WTC11 (cell line): ENCODE measurements at places on chromosomes 12 and 14. TPM values are rescaled to one million over a fixed set of nuclear protein-coding genes. Genes with fewer than 3 reads are reported as not detected.

ANKS1B gene
- total RNA-seq: 5.4 to 6.7 TPM (median 5.8 TPM) in 3 replicates

GRCh38 chr14:81435391-81436295 is 35.5 kb upstream of the STON2 start:
- DNase-seq: peak; percentile 66
- H3K27me3 ChIP-seq: peaks cover 31% of the 10 kb centered on the region
- H3K4me1 ChIP-seq: peaks cover 50% of the 10 kb centered on the region
- H3K27ac ChIP-seq: peak overlapping the region; percentile 69; the same call in 1 of the 2 replicates

DNA sequence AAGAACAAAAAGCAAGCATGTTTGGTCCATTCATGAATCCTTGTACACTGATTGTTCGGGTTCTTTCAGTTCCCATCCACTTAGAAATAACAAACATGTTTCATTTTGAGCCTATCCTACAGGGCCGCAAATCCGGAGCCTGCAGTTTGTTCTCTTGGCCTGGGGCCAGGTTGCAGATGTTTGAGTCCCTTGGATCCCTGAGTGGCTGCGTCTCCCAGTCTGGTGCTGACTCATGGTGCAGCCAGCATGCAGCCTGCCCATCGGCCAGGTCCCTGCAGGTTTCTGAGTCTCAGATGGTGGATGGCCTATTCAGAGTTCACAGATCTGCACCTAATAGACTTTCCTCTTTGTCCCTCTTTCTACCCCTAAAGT is 1.9 kb upstream of the DYNC1H1 start:
- H3K36me3 ChIP-seq: no peaks in the 10 kb centered on the region
- no peak for DNase-seq
- no peak overlapping the region for H3K27ac ChIP-seq
- peaks cover 30% of the 10 kb centered on the region for H3K4me1 ChIP-seq
- no peak overlapping the region for H3K4me3 ChIP-seq
- peaks cover 39% of the 10 kb centered on the region for H3K27me3 ChIP-seq

GRCh38 chr12:29241821-29242591 is 92.9 kb downstream of the FAR2 start:
- no peak for DNase-seq
- H3K27ac ChIP-seq: peak overlapping the region; percentile 17; the same call in 1 of the 2 replicates

PPP1R36 gene
- 0.55 to 0.70 TPM (median 0.64 TPM) in 3 replicates for total RNA-seq

DNA sequence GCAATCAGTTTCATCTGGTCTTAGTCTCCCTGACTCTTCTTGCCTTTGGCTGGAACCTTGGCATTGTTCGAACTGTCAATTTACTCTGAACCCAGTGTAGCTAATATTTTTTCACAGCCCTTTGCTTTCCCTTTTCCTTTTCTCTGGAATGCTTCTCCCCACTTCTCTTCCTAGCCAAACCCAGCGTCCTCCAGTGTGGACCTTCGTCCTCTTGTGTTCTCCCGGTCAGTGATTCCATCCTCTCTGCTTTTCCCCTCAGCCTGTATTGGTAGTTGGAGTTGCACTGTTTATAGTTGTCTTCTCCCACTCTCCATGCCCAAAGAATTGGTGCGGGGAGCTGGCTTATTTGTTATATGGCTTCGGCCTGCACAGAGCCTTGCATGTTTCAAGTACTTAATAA is 9.4 kb downstream of the ACVR1B start:
- no peaks in the 10 kb centered on the region for H3K27me3 ChIP-seq
- DNase-seq: no peak
- peaks cover 6% of the 10 kb centered on the region for H3K36me3 ChIP-seq
- no peak overlapping the region for H3K27ac ChIP-seq

- peaks cover 8% of the 10 kb centered on the region for H3K4me1 ChIP-seq
- DNase-seq: no peak
- no peak overlapping the region for H3K27ac ChIP-seq
- no peak overlapping the region for H3K4me3 ChIP-seq
These were observed 2.0 kb downstream of the AMHR2 start for GRCh38 chr12:53425515-53426150.

NPAS3 gene
- total RNA-seq: 1.8 to 3.2 TPM (median 1.8 TPM) in 3 replicates

GRCh38 chr12:83971781-83972180 is 940.8 kb downstream of the SLC6A15 start:
- peaks cover 4% of the 10 kb centered on the region for H3K27me3 ChIP-seq
- H3K4me1 ChIP-seq: peaks cover 29% of the 10 kb centered on the region
- H3K36me3 ChIP-seq: peaks cover 2% of the 10 kb centered on the region; the same call in 1 of the 2 replicates

GRCh38 chr12:52327830-52328500 is 6.8 kb upstream of the KRT83 start:
- H3K27me3 ChIP-seq: no peaks in the 10 kb centered on the region; the same call in 1 of the 2 replicates
- H3K4me3 ChIP-seq: no peak overlapping the region
- no peaks in the 10 kb centered on the region for H3K36me3 ChIP-seq
- peaks cover 4% of the 10 kb centered on the region; the same call in 1 of the 2 replicates for H3K4me1 ChIP-seq
- no peak for DNase-seq
- H3K27ac ChIP-seq: no peak overlapping the region
